Type B pancreatic cell (in vitro differentiated cells): ENCODE measurements at places on chromosomes 16 and 17. TPM values are rescaled to one million over a fixed set of nuclear protein-coding genes. Genes with fewer than 3 reads are reported as not detected.

- DNase-seq, result peak; percentile 65
These were observed 154.5 kb downstream of the LAT start for GRCh38 chr16:29139261-29139802.

DNA sequence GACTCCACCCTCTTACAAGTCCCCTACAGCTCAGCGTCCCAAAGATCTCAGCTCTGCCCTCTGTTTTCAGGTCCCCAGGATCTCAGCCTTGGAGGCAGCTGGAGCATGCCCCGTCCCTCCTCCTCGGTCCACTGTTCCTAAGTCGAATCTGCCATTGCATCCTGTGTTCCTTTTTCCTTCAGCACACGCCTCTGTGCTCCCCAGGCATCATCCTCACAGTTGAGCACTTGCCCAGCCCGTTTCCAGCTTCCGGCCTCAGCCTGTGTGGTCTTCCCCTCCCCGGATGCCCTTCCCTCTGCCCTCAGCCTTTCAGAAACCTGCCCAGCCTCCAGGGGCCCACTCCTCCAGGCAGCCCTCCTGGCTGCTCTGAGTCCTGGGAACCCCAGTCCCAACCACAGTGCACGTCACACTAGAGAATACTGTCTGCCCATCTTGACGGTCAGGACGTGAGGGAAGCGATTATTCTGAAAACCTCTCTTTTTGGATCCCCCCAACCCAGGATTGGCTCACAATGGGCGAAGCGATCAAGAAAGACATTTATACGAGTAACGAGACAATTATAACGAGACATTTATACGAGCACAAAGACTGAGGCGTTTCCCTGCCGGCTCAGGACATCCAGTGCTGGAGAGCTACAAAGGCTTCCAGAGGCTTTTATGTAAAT is 41.4 kb downstream of the RPH3AL start:
- no peak for DNase-seq

GRCh38 chr17:8997994-8998628 is 23.2 kb upstream of the NTN1 start:
- no peak for DNase-seq

GRCh38 chr17:77602062-77602746 is 356.3 kb upstream of the TNRC6C start:
- DNase-seq, result no peak

GRCh38 chr16:3097266-3097665 is 1.8 kb downstream of the ZSCAN10 start:
- no peak for DNase-seq

Gene TBC1D3
- not detected in 2 replicates for total RNA-seq

DNA sequence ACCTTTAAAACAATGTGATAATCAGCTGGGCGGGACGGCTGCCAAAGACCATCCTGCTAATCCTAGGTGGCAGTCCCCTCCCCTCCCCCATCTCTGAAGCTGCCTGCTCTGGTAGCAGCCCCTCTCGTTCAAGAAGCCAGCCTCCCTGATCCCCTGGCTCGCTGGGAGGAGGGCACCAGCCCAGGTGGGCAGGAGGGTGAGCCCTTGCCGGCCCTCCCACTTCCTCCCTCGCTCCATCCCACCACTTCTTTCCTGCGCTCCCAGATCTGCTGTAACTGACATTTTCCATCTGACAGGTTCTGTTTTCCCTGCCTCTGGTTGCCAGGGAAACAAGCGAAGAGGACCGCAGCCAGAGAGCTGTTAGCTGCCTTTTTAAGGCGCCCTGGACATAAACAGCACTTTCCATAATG is 155.7 kb upstream of the TNRC6C start:
- no peak for DNase-seq

- no peak for DNase-seq
These were observed at the start of gene CCL17 for GRCh38 chr16:57403965-57404817. TSS of gene CCL17 (plus strand) at chr16:57404767. CDS start at chr16:57413933, 9,166 bp downstream.

GRCh38 chr16:78984887-78985464 is 615.6 kb downstream of the MAF start:
- no peak for DNase-seq

GRCh38 chr17:68293490-68294195 is 2.3 kb downstream of the ARSG start:
- no peak for DNase-seq

- no peak for DNase-seq
These were observed 94.2 kb downstream of the NTN1 start for GRCh38 chr17:9115214-9116191.

Gene BEAN1
- total RNA-seq, result 1.1 and 3.2 TPM in 2 replicates

GRCh38 chr17:77009877-77010276 is 130.9 kb upstream of the SEC14L1 start:
- DNase-seq, result no peak
